ENCODE measurements at places on chromosomes 6 and 20.

DNA sequence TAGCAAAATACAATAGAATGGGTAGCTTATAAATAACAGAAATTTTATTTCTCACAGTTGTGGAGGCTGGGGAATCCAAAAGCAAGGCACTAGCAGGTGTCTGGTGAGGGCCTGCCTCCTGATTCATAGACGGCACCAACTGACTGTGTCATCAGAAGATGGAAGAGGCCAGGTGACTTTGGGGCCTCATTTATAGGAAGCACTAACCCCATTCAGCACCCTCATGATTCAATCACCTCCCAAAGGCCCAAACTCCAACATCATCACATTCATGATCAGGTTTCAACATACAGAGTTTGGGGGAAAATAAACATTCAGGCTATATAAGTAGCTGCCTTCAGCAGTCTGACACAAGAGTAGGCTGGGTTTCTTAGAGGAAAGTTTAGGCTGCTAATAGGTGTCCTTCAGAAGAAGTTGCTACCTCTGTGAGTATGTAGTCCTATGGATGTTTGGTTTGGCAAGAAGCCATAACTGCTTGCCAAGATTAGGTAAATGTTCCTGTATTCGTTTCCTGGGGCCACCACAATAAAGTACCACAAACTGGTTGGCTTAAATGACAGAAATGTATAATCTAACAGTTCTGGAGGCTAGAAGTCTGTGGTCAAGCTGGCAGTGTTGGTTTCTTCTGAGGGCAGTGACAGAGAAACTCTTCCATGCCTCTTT lies 48.8 kb downstream of the NT5E start:
- no peak for DNase-seq

GRCh38 chr6:99344289-99344688 lies 5.2 kb downstream of the FAXC start:
- DNase-seq: no peak

GRCh38 chr20:51220293-51220706 lies 197.4 kb upstream of the KCNG1 start:
- no peak for DNase-seq

DNA sequence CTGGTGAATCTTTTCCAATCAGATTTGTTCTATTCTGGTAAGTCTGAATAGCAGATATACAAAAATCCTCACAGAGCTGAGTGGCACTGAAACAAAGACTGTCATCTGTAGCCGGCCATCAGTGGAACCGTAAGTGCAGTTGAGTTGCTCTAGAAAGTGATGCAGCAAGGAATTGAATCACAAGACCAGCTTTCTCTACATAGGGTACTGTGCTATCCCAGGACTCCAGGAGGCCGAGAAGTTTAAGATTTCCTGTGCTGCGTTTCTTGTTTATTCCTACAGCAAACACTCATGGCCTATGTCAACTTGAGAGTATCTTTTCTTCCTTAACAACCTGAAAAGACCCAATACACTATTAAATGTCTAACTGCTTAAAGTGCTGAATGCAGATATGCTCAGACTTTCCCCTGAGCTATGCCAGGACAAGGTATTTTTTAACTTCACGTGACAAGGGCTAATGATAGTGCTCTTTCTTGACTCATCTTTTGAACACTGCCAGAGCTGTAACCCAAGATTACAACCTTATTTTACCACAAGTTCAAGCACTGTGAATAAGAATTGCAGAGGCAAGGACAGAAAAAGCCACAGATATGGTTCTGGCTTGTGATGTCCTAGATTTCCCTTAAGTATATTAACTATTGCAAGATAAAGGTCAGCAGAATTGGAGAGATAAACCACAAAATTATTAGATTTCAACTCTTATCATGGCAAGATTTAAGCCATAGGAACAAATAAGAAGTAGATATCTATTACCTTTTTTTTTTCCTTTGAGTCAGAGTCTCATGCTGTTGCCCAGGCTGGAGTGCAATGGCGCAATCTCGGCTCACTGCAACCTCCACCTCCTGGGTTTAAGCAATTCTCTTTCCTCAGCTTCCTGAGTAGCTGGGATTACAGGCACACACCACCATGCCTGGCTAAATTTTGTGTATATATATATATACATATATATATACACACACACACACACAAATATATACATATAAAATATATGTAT lies 71.6 kb downstream of the GJA1 start:
- DNase-seq: no peak

GRCh38 chr20:56391596-56392131 lies 351 bp downstream of the AURKA start:
- DNase-seq: no peak

- no peak for DNase-seq
Observed at GRCh38 chr6:4253604-4254231, 118.3 kb upstream of the ECI2 start.

- DNase-seq: no peak
Observed at GRCh38 chr6:96330884-96331283, 190.7 kb upstream of the UFL1 start.

DNA sequence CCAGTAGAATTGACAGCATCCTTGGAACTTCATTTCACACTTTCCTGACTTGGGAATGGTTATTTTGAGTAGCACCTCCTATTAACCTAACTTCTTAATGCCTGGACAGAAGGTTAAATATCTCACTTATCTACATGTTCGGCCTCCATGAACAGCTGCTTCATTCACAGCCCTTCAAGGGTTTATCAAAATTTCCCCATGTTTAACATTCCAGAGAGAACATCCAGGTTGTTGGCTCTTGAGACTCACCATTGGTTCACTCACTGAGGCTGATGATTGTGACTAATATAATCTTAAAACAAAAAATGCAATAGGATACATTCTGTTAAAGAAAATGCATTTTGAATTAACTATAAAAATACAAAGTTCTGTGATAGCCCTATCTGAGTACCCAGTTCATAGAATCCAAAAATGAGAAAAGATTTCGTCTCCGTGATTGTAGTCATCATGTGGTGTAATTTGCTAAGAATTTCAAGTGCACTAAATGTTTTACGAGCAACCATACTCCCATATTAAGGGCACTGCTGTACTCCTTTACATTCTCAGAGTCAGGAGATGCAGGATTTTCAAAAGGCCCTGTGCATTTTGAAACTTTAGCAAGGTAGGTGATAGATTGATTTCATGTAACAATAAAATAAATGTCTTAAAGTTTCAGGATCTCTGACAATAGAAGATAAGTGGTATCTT lies 260.6 kb upstream of the TAB2 start:
- DNase-seq: no peak

- no peak for DNase-seq
Observed at GRCh38 chr6:90386399-90387382, 90.0 kb upstream of the BACH2 start.
